NK-92 treated with Interleukin-12 subunit alpha and Interleukin-12 subunit beta, amount 100 ng/mL, for 24 hours (cell line): ENCODE measurements at places on chromosomes 3 and 15.

GRCh38 chr3:6449099-6449498 is 411.8 kb upstream of the GRM7 start:
- DNase-seq, result no peak

DNA sequence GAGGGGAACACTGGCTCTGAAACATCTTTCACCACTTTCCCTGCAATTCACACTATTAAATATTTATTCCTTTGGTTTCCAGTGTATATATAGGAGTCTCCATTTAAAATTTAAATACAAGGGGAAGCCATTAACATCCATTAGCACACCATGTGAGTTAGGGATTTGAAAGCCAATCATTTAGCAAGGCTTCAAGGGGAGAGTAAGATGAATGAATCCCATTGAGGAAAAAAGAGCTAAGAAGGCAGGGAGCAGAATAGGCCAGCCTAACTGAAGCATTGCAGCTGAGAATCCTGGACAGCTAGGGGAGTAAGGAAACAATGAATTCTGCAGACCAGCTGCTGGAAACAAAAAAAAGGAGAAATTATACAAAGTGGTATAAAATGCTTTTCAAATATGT is 426.1 kb downstream of the IL5RA start:
- no peak for DNase-seq

- DNase-seq, result no peak
Observed at GRCh38 chr15:62446984-62447383, 281.9 kb upstream of the C2CD4B start.

DNA sequence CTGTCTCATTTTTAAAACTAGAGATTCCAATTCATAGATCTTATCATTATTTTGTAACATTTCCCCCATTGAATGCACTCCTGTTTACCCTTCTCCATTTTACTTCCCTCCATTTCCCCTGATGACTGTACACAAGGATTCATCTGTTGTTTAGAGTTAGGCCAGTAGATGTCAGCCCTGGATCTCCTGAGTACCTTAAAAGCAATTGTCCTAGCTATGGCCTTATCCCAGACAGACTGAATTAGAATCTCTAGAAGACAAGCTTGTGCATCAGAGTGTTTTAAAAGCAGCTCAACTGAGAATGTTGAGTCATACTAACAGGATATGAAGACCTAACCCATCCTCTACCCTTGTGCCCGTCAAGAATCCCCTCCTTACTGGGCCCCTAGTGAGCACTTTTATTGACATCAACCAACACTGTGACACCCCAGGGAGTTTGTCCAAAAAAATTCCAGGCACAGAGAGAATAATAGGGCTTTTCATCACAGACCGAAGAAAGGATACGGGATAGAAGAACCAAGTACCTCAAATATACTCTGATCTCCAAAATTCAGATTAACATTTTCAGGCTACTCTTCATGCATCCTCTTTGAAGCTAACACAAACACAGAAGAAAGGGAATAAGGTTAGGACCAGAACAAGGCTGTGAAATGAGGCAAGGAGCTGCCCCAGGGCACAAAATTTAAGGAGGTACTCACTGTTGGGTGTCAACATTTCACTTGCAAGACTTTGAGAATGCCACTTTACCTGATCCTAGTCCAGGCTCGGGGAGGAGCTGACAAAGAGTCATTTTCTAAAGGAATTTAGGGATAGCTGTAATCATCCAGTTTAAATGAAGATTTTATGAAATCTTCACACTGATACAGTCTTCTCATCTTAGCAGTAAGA is 17.1 kb downstream of the ZBED2 start:
- no peak for DNase-seq

- no peak for DNase-seq
Observed at GRCh38 chr15:73028031-73028430, 24.2 kb upstream of the NEO1 start.

GRCh38 chr3:171840811-171841619 is 2.1 kb upstream of the TMEM212 start:
- no peak for DNase-seq
